HEK293T (cell line): ENCODE measurements at places on chromosomes 3 and 15.

GRCh38 chr15:76176059-76176458 lies 116.3 kb downstream of the TMEM266 start:
- DNase-seq, result no peak

DNA sequence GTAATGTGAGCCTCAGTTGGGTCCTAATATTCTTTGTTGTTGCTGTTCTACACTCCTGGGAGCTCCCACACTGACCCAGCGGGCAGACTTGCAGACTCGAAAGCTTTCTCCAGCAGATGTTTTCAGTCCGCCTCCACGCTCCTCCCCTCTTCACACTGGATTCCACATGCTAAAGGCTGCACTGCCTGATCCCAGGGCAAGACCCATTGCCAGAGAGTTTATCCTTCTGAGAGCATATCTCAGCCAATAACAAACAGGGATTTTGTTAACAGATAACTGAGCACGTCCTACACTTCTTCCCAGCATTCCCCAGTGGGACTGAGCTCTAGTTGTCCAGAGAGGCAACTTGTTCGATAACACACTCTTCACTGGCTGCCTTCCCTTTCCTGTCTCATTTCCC lies 8.0 kb upstream of the COL6A6 start:
- DNase-seq, result no peak

- peak; percentile 56 for DNase-seq
Observed at GRCh38 chr15:101276501-101277037, 716 bp downstream of the SELENOS start.

- no peak for DNase-seq
Observed at GRCh38 chr3:174784206-174784934, 74.8 kb upstream of the NAALADL2 start.

GRCh38 chr3:184350618-184351017 lies 10.8 kb downstream of the CLCN2 start:
- no peak for DNase-seq

GRCh38 chr3:191123231-191123630 lies 75.8 kb upstream of the OSTN start:
- no peak for DNase-seq

DNA sequence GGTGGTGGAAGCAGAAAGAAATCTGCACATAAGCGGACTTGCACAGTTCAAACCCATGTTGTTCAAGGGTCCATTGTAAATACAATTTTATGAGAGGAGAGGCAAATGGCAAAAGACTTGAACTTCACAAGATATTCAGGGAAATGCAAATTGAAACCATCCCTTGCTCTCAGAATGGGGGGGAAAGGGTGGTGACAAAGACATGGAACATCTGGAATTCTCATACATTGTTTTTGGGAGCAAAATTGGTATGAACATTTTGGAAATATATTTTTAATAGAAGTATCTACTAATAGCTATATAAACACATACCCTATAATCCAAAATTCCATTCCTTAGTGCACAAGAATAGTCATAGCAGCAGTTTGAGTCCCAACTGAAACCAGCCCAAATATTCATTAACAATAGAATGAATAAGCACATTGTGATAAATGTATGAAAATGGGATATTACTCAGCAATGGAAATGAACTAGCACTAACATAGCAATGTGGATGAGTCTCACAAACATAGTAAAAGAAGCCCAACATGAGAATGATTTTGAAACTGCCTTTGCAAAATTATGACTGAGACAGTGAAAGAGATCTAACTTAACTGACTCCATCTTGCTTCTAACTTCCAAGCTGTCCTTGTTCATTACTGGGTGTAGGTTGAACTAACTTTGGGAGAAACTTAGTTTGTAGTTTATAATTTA lies 77.2 kb downstream of the CD200R1L start:
- DNase-seq, result no peak

GRCh38 chr3:11755276-11755675 lies 91.4 kb downstream of the TAMM41 start:
- DNase-seq, result no peak

GRCh38 chr3:17322106-17322793 lies 420.2 kb downstream of the TBC1D5 start:
- DNase-seq, result no peak

GRCh38 chr15:32840507-32841245 lies 122.9 kb downstream of the GREM1 start:
- no peak for DNase-seq

DNA sequence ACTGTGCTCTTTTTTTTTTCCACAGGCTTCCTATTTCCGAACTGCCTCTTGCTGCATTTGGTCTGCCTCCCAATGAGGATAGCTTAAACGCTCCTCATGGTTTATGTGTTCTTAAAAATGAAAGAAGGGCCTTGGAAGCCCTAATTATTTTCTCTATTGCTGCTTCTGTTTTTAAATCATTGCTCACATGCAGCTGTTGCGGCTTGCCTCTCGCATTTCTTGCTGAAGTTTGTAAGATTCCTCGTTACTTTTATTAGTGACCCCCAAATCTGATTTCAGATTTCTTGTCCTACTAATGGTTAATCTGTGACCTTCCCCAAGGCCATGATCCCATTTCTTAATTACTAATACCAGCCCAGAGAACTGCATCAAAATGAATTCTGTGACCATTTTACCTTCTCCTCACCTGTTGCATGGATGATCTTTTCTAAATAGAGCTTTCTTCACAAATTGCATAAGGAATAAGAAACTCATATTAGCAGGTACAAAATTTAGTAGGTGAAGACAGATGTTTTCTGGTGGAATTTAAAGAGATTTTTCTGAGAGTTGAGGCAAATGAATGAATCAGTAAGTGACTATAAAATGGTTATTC lies 1.8 kb downstream of the UBE2E1 start:
- no peak for DNase-seq

GRCh38 chr3:10609134-10609533 lies 103.7 kb upstream of the ATP2B2 start:
- no peak for DNase-seq

- DNase-seq, result no peak
Observed at GRCh38 chr3:61269435-61269834, 18.2 kb upstream of the FHIT start.

- no peak for DNase-seq
Observed at GRCh38 chr15:92092289-92093105, 239.0 kb downstream of the SLCO3A1 start.

GRCh38 chr3:170585008-170585936 lies 603 bp downstream of the SLC7A14 start:
- DNase-seq, result no peak

GRCh38 chr3:132378-132777 lies 64.2 kb upstream of the CHL1 start:
- DNase-seq, result no peak

DNA sequence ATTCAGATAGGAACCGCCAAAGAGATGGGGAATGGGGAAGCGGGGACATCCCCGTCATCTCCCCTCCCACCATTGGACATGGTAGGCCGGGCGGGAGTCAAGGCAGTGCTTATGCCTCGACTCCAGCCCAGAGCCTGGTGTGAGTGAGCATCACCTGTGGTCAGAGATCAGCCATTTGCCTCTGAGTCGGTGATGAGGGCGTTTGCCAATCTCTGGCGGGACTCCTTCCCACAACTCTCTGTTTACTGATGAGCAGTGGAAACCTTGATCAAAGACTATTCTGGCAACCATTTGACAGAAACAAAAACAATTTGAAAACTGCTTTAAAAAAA lies 63.9 kb upstream of the HES1 start:
- no peak for DNase-seq

DNA sequence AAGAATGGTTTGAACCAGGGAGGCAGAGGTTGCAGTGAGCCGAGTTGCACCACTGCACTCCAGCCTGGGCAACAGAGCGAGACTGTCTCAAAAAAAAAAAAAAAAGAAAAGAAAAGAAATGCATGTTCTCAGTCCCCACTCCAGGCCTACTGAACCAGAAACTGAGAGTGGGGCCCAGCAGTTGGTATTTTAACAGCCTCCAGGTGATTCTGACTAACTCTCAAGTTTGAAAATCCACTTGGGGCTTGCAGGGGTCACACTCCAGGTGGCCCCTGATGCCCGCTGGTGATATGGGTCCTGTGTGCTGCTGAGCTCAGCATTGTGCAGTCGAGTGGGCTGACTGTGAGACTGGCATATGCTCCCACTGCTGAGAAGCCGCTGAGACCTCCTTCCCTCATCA lies 133.7 kb upstream of the C2CD4B start:
- no peak for DNase-seq

GRCh38 chr15:33083232-33084081 lies 111.1 kb downstream of the FMN1 start:
- DNase-seq, result no peak

GRCh38 chr3:147119346-147119745 lies 287.0 kb downstream of the ZIC4 start:
- no peak for DNase-seq

- no peak for DNase-seq
Observed at GRCh38 chr15:63246691-63247469, 30.5 kb upstream of the APH1B start.

GRCh38 chr3:42572278-42572677 lies 9.5 kb downstream of the SEC22C start:
- peak; percentile 67 for DNase-seq

- DNase-seq, result no peak
Observed at GRCh38 chr15:74384881-74385643, 17.6 kb upstream of the CYP11A1 start.

DNA sequence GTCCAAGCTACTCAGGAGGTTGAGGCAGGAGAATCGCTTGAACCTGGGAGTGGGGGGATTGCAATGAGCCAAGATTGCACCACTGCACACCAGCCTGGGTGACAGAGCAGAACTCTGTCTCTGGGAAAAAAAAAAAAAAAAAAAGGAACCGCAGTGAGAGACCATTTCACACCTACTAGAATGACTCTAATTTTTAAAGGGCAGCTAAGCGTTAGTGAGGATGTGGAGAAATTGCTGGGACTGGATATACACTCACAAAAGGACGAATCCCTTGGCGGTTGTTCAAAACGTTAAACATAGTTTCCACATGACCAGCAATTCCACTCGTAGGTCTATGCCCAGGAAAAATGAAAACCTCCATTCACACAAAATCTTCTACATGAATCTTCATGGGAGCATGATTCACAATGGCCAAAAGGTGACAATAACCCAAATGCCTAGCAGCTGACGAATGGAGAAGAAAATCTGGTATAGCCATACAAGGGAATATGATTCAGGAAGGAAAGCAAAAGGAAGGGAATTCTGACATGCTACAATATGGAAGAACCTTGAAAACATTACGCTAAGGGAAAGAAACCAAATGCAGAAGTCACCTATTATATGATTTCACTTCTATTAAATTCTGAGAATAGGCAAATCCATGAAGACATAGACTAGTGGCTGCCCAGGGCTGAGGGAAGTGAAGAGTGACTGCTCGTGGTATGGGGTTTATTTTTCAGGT lies 127.0 kb downstream of the CHSY1 start:
- no peak for DNase-seq

DNA sequence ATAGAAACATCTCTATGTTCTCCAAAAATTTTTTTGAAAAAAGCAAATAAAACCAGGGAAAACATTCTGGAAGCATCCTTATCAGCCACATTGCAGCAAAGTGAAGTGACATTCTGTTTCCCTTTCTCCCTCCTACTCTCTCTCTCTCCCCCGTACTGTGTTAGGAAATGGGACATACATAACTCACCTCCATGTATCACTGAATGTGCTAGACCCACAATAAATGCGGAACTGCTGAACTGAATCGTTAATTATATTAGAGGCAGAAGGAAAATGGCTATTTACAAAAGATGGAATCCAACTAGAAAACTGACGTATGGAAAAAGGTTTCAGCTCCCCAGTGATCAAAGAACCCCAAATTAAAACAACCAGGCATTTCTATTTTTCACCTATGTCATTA lies 129.8 kb downstream of the MINAR1 start:
- no peak for DNase-seq

- no peak for DNase-seq
Observed at GRCh38 chr3:31159331-31160039, 265.0 kb upstream of the GADL1 start.

DNA sequence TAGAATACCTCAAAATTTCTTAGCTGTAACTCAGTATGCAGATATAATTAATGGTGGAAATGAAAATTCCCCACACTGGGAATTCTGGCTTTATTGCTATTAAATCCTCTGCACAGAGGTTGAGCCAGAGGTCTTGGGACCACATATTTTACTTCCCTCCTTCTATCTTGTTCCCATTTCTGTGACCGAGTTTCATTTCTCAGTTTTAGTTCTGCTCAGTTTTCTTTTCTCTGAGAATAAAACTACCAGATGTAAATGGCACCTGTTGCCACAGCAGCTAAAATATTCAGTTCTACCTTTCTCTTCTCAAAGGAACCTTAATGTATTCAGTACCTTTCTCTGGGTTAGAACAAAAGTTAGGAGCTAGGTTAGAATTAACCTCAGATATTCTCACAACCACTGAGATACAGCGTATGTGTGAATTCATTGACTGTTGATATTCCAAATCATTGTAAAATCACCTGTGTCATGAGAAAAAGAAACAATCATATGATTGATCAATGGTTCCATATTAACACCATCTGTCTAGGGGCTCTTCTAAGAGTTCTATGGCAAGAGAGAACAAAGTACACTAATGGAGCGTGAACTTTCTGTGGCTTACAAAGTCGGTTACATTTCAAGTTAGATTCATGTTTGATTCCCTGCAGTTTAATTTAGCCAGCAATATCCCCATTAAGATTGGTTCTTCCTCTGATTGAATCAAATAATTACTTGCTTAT lies 374.1 kb downstream of the EFHB start:
- DNase-seq, result no peak

DNA sequence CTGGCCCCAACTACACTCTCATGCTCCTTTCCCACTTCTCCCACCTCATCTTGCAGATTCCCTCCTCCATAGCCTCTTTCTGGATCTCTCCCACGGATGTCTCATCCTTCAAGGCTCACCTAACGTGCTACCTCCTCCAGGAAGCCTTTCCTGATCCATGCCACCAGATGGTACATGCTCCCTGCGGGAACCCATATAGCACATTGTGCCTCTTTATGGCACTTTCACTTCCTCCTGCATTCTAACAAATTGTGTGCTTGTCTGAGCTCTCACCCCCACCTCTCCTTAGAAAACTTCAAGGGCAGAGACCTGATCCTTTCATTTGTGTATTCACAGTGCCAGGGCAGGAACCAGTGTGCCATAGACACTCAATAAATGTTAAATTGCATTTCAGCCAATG lies 63.0 kb downstream of the HES1 start:
- DNase-seq, result no peak

- no peak for DNase-seq
Observed at GRCh38 chr3:194315965-194316361, 35.2 kb downstream of the CPN2 start.

- DNase-seq, result no peak
Observed at GRCh38 chr15:66982250-66982649, 83.2 kb upstream of the SMAD3 start.

GRCh38 chr15:33007303-33007855 lies 187.1 kb downstream of the FMN1 start:
- DNase-seq, result peak; percentile 19
